ENCODE measurements at places on chromosomes 7 and 10.

GRCh38 chr10:35341521-35341920 lies 5.2 kb downstream of the CCNY start:
- no peak for DNase-seq

GRCh38 chr10:73655990-73656298 lies at the start of gene SYNPO2L:
TSS of gene SYNPO2L (minus strand) at chr10:73656029. CDS start at chr10:73655922, 107 bp downstream.
- DNase-seq = no peak

GRCh38 chr7:104240401-104240800 lies 32.6 kb upstream of the ORC5 start:
- DNase-seq = no peak

DNA sequence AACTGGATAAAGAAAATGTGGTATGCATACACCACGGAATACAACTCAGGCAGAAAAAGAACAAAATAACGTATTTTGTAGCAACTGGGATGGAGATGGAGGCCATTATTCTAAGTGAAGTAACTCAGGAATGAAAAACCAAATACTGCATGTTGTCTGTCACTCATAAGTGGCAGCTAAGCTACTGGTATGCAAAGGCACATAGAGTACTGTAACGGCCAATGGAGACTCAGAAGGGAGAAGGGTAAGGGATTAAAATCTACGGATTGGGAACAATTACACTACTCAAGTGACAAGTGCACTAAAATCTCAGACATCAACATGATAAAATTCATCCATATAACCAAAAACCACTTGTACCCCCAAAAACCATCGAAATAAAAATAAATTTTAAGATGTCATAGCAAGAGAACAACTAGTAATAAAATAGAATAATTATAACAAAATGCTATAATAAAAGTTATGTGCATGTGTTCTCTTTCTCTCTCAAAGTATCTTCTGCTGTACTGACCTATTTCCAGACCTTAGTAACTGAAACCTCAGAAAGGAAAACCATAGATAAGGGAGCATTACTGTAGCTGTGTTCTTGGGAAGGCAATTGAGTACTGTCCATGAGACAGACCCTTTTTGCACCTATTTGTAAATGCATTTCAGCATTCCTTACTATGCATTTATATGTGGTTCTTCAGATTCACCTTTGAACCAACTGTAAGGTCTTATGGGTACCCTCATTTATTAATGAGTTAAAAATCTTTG lies 6.7 kb upstream of the NEBL start:
- DNase-seq = no peak

DNA sequence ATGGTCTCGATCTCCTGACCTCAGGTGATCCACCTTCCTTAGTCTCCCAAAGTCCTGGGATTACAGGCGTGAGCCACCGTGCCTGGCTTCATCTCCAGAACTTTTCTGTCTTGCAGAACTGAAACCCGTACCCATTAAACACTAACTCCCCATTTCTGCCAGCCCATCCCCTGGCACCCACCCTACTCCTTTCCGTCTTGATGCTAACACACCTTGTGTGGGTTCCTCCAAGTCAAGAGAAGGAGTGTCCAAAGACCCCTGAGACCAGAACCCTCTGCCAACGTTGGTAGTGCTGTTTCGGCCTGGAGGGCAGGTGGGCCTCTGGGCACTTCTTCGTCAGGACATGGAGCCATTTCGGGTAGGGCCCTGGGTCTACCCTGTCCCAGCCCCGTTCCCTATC lies 83.6 kb downstream of the MGMT start:
- DNase-seq = no peak

DNA sequence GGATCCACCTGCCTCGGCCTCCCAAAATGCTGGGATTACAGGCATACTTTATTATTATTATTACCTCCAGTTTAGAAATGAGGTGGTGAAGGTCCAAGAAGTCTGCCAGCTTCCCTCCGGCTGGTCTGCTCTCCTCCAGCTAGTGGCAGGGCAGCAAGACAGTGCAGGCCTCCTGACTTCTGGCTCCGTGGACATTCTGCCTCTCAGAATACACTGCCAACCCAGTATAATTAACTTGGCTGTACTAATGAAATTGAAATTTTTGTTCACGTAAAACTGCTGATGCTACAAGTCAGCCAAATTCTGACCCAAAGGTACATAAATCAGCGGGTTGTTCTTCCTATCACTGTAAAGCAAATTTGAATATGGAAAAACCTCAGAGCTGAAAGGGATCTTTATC lies 7.6 kb upstream of the PDE1C start:
- DNase-seq = no peak

DNA sequence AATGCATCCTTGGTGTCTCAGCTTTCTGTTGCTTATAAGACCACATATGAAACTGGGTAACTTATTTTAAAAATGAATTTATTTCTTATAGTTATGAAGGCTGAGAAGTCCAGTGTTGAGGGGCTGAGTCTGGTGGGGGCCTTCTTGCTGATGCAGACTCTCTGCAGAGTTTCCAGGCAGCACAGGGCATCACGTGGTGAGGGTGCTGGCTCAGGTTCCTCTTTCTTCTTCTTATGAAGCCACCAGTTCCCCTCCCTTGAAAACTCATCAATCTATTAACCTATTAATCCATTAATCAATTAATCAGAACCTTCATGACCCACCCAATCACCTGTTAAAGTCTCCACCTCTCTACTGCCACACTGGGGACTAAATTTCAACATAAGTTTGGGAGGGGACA lies 595.6 kb upstream of the NRP1 start:
- no peak for DNase-seq

DNA sequence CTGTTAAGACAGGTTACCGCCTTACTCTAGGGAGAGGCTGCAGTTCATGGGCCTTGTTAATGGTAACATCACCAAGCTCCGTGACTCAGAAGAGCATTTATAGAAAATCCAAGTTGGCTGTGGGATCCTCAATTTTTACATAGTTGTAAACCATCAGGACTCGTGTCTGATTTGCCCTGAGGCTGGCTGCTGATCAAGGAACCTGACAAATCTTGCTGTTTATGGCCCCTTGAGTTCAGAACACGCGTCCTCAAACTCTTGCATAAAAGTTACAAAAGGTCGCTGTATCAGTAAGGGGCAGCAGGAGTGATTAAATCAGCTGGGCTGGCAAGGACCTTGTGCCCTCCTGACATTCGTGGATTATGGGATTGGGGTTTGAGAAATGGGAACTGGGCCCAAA lies 4.6 kb downstream of the SLC13A4 start:
- no peak for DNase-seq

GRCh38 chr7:138238734-138239659 lies 162.7 kb downstream of the AKR1D1 start:
- peak; percentile 46 for DNase-seq

DNA sequence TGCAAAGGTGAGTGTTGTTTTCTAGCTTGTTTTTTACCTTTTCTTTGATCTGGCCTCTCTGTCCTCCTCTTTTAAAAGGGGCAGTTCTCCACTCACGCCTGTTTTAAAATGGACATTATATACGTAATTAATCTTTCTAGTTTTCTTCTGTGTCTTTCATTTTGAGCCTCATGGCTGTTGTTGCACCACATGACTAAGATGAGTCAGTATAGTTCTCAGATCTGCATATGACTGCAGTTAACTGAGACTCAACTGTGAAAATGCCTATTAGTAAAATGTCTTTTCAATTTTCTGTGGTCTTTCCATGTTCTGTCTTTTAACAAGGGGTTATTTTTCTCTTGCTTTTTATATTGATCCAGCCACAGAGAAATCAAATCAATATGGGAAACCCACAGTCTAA lies 296.1 kb downstream of the CDK14 start:
- DNase-seq = no peak

- no peak for DNase-seq
Observed at GRCh38 chr7:152967958-152968357, 208.4 kb downstream of the ACTR3B start.

DNA sequence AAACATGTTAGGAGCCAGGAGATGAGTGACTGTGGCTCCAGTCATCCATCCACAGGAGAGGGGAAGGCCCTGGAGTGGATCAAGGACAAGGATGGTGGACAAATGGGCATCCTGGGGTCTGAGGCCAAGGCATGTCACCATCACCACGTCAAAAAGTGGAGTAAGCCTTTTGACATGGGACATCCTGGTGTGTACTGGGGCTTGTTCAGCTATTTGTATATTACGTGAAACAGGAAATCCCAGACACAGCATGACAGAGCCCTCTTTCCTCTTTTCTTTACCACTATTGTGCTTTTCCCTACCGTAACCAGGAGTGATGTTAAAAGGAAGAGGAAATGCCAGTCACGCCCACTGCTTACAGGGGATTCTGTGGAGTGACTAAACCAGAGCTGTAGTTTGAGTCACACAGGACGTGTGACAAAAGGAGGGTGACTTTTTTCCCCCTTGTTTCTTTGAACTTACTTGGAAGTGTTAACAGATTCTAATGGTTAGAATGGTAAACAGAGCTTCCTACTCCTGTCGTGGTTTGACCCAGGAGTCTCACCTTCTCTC lies 15.4 kb downstream of the ACSL5 start:
- peak; percentile 89 for DNase-seq

- DNase-seq = no peak
Observed at GRCh38 chr7:157047148-157047547, 36.7 kb upstream of the MNX1 start.

DNA sequence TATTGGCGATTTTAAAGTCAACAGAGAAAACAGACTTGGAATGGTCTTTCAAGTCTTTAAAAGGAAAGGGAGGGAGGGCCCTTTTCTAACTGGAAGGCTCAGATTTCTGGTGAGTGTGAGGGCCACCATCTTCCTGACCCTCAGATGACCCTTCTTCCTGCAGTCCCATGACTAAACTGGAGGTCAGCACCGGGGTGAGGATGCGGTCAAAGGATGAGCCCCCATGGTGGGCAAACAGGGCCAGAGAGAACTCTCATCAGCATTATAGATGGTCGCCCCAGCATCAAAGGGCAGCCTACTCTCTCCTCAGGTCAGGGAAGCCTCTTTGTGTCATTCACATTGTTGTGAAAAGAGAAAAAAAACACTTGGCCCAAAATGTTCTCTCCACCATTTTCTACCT lies 219.2 kb downstream of the LRMDA start:
- DNase-seq = no peak

Data from CD14-positive monocyte (primary cell).